T-helper 2 cell (primary cell): ENCODE measurements at places on chromosomes 7 and 10.

DNA sequence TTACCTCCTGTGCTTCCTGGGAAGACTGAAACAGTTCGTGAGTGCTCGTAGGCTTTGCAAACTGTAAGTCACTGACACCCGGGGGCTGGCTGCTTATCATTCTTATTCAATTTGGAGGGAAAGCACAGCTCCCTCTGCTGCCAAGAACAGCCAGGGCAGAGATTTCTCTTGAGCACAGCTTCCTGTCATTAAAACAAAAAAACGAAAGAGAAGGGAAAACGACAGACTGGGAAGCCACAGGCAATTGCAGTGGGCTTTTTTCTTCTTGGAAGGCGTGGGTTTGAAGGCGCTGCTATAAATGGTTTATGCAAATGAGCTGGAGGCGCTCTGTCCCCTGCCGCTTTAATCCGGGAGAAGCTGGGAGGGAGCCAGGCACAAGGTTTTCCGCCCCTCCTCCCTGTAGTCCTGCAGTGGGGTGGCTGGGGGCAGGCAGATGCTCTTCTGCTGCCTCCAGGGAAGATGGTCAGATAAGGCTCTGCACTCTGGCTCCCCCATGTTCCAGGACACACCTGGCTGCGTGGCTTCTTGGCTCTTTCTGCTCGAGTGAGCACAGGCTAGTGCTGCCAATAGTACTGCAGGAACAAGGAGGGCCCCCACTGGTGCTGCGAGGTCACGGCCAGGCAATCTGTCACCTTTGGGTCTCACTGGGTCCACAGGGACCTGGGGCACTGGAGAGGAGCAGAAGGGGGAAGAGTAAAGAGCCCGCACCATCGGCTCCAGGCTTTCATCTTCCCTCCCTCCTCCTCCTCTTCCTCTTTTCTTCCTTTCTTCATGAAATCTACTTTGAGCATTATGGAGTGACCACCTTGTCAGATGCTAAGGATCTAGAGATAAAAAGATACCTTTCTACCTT lies 49.5 kb downstream of the NEURL1 start:
- no peak for DNase-seq

- no peak for DNase-seq
Measured at GRCh38 chr7:83476511-83477050, 172.4 kb downstream of the SEMA3E start.

- no peak for DNase-seq
Measured at GRCh38 chr10:90051053-90051452, 349.7 kb downstream of the KIF20B start.

DNA sequence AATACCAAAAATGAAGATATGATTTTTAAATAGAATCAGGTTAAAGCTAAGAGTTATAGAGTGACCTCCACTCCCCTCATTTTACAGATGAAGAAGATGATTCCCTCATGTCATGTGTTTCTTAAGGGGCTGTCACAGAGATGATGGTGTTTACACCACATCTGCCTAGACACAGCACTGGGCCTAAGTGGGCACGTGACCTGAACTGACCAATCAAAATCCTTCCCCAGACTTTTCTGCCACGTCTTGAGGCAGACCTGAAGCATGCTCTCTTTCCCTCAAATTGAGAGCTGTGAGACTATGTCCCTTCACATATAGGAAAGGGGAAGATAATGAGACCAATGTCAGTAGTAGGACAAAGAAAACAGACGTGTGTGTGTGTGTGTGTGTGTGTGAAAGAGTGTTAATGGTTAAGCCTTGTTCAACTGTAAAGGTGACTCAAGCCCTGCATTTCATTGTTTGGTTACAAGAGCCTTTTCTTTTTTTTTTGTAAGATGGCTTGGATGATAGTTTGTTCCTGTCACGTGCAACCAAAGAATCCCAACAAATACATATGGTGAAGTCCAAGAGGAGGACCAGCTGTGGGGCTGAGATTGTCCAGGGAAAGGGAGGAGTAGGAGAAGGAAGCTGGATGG lies 172.8 kb upstream of the AOAH start:
- DNase-seq, result no peak
